ENCODE measurements at places on chromosomes 4 and X.

GRCh38 chr4:176753049-176753448 is 39.7 kb downstream of the VEGFC start:
- DNase-seq: no peak

DNA sequence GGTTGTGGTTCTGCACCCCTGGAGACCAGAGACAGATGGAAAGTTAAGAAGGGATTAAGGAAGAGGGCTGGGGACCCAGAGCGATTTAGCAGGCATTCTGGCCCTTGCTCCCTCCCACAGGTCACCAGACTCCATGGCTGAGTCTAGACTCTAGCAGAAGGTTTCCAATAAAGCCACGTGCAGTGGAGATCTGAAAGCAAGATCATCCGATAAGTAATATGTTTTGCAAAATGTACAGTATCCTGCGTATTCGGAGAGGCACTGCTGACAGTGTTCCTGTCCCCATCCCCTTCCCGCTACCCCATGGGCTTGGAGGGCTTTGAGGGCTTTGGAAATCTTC is 531 bp upstream of the GPRIN3 start:
- DNase-seq: no peak

- no peak for DNase-seq
Observed at GRCh38 chrX:39427906-39428305, 626.6 kb downstream of the MID1IP1 start.

DNA sequence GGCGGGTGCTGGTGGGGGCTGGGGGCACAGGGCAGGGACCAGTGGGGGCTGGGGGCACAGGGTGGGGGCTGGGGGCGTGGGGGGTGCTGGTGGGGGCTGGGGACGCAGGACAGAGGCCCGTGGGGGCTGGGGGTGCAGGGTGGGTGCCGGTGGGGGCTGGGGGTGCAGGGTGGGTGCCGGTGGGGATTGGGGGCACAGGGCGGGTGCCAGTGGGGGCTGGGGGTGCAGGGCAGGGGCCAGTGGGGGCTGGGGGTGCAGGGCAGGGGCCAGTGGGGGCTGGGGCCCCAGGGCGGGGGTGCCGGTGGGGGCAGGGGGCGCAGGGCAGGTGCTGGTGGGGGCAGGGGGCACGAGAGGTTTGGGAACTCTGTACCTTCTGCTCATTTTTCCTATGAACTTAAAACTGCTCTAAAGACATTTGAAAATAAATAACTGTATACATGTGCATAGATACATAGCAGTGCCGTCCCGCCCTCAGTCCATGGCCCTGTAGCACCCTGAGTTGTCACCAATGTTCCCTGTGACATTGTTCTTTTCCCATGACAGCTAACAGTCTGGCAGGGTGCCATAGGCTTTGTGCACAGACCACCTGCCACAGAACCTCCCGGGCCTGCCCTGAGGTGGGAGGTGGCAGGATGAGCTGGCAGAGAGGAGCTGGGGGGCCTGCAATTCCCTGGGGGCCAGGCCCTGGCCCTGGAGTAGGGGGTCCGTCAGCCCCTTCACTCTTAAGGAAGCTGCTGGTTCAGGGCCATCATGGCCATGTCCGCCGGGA is 35.6 kb upstream of the ADRA2C start:
- no peak for DNase-seq

GRCh38 chrX:63739885-63740284 is 45.1 kb downstream of the ARHGEF9 start:
- no peak for DNase-seq

GRCh38 chrX:101208152-101208905 is 11.3 kb upstream of the DRP2 start:
- no peak for DNase-seq

GRCh38 chrX:47483306-47484268 is 565 bp upstream of the ZNF41 start:
- no peak for DNase-seq

DNA sequence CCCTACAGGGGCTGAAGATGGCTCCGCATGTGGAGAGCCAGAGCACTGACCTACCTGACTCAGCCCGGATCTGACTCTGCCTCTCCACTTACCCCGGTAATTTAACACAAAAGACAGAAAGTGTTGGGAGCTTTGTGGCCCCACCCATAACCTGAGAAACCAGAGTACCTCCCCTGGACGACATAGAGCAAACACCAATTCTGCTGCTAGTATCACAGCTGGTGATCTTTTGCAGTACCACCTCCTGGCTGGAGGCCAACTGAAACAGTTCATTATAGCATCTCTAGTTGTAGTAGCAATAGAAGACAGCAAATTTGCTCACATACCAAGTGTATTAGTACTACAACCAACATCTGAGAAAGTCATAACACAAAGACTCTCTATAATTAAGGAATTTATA is 443.9 kb downstream of the KLHL4 start:
- peak; percentile 12 for DNase-seq

GRCh38 chrX:152428120-152428519 is 23.0 kb downstream of the GABRA3 start:
- no peak for DNase-seq

- DNase-seq: no peak
Observed at GRCh38 chr4:169094656-169095231, 84.7 kb upstream of the CBR4 start.

DNA sequence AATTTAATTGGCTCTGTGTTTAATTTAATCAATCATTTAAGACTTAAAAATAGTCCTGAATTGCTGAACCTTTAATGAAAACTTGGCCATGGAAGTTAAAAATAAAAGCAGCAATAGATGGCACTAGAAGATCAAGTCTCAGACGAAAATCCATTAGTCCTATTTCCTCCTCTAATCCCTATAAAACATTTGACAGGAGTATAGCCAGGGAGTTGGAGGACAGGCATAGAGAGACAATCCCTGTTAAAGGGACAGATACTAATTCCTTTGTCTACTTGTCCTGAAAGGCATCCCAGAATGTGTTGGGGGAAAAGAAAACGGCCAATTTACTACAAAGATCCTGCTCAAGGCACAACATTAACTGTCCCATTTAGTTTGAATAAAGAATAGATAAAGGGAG is 276.3 kb upstream of the TACR3 start:
- DNase-seq: peak; percentile 35

GRCh38 chr4:126395664-126396063 is 1080.9 kb downstream of the FAT4 start:
- DNase-seq: no peak

- no peak for DNase-seq
Observed at GRCh38 chr4:111984169-111984819, 161.0 kb upstream of the FAM241A start.

GRCh38 chr4:39642885-39643552 is 4.4 kb upstream of the SMIM14 start:
- DNase-seq: no peak

DNA sequence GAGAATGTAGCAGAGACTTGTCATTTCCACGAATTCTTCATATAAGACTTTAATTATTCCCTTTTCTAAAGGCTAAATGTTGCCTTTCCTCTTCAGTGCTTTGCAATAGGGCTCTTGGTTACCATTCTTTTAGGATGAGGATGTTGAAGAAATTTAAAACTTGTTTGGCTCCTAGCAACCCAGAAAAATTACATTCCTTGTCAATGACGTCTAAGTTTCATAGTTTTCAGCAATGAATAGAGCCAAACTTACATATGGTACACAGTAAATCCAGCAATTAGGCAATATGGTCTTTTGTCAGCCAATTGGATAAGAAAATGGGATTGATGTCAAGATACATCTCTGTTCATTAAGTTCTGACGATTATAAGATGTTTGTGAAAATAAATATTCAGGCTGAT is 1639.6 kb upstream of the PCDH10 start:
- no peak for DNase-seq

- no peak for DNase-seq
Observed at GRCh38 chrX:153643431-153644351, 3.3 kb upstream of the DUSP9 start.

GRCh38 chr4:158428242-158428641 is 93.4 kb upstream of the RXFP1 start:
- no peak for DNase-seq

- DNase-seq: no peak
Observed at GRCh38 chrX:11976663-11977062, 161.6 kb upstream of the FRMPD4 start.

DNA sequence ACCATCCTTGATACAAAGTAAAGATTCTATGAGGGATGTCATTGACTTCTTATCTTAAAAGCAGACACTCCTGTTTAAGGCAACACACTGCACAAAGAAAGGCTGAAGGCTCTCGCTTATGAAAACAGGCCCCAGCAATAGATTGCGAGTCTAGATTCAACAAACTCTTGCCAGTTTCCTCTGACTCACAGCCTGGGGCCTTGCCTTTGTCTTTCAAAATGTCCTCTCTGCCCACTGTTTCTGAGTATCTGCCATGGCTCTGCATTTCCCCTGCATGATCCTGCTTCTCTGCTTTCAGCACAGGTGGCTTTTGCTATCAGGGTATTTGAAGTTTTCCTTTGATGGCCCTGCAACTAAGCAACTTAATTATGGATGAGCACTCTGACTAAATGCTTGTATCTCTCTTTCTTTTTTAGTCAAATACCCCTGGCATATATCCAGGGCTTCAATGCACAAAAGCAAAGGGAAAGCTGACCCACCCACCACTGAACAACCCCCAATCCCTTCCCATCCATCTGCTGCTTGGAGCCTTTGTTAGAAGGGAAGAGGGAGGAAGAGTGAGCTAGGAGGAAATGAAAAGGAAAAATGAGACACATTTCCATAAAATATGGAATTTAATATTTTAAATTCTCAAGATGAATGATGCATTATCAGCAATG is 32.2 kb downstream of the NDP start:
- DNase-seq: no peak

GRCh38 chr4:136651932-136652331 is 880.4 kb downstream of the PCDH18 start:
- DNase-seq: no peak

DNA sequence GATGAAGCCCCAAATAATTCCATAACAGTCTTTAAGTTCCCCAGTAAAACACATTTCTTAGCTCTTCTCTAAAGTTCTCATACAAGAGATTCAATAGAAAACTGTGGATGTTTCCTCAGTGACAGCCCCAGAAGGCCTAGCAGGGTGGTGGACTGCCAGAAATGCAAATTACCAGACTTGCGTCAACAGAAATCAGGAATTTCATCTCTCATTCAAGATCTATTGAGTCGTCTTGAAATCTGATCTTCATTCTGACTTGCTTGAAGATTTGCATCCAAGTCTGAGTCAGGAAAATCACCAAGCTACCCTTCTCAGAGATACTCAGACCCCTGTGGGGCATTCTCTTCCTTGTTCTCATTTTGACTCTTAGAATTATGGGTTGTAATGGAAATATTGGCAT is 68.9 kb upstream of the NDP start:
- no peak for DNase-seq

DNA sequence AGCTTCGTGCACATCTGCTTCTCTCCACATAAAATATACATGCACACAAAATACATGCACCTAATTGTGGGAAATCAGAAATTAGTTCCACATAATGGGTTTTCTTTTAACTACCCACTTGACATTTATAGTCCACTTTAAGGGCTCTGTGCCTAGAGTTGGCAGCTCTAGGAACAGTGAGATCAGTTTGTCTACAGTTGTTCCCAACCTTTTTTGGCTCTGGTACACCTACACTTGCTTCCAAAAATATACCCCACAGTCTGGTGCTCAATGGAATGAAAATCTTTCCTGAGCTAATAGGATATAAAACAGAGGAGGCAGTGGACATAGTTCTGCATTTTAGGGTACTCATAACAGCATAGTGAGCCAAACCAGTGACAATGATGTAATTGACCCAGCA is 36.1 kb downstream of the HDAC8 start:
- DNase-seq: no peak

DNA sequence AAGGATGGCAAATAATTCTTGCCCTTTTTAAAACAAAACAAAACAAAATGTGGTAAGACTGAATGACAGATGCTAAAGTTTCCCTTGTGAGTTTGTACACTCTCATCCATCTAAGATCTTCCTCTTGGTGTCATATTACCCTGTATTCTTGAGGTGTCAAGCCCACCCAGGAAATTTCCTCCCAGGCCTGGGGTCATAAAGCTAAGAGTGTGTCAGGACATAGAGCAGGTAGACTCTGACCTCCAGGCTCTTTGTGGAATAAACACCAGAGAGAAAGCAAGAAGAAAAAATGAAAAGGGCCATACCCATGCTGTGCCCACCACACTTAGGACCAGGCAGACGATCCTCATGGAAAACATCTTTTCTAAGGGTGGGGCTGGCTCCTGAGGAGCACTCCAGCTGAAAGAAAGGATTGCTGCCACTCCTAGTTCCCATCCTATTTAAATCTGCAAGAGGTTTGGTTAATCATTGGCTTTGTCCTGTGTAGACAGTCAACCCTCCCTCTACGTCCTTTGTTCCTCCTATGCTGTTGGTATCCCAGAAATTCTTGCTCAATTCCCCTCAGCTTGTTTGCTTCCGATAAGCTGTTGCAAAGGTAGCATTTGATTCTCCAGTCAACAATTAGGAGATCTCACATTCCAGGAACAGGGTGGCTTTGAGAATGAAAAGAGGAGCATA is at the start of gene FGA:
Gene FGA, minus strand, starts transcription at position 414 of the 678 bp plus-strand sequence. Its CDS starts 55 bp downstream, at position 359.
- no peak for DNase-seq

GRCh38 chr4:108370291-108371141 is 201.8 kb upstream of the LEF1 start:
- DNase-seq: no peak

DNA sequence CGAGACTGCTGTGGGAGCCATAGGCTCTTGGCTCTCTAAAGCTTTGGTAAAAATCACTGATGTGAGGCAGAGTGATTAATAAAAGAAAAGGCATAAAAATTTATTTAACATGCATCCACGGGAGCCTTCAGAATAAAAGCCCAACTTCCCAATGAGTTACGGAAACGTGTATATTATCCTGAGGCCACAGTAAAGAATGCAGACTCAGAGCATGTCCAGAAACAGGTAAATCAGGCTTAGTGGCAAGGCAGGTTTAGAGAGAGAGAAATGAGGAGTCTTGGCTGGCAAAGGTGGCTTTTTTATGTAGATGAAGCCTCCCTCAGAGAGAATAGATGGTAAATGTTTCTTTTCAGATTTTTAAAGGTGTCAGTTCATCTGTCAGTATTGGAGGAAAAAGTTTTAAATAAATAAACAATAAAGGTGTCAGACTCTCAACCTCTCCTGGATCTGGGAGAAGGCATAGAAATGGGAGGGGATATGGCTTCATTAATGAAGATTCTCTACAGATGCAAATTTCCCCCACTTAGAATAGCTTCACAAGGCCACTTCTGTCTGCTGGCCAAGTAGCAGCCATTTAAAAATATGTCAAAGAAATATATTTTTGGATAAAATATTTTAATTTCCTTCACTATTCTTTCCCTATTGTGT is 24.0 kb downstream of the C4orf51 start:
- DNase-seq: no peak

DNA sequence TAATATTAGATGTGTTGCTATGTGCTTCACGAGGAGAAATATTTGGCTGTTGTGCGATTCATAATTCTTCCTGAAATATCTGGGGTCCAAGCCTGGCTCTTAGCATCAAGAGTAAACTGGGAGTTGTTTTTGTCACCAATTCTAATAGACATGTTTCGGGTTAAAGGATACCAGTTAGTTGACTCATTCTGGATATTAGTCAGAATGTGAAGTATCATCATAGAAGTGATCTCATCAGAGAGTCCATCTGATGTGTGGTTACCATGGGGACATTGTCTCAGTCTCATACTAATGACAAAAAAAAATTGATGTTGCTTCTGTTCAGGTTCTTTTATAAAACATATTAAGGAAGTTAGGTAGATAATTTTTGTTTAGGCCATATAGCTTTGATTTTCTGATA is 57.2 kb upstream of the MTMR1 start:
- no peak for DNase-seq

All from NCI-H774 (cell line).